Lower leg skin (tissue), 4 donors: ENCODE measurements at places on chromosomes 1 and 21.
A peak's percentile ranks its signal among the peaks of the same experiment; 100 is the strongest.

DNA sequence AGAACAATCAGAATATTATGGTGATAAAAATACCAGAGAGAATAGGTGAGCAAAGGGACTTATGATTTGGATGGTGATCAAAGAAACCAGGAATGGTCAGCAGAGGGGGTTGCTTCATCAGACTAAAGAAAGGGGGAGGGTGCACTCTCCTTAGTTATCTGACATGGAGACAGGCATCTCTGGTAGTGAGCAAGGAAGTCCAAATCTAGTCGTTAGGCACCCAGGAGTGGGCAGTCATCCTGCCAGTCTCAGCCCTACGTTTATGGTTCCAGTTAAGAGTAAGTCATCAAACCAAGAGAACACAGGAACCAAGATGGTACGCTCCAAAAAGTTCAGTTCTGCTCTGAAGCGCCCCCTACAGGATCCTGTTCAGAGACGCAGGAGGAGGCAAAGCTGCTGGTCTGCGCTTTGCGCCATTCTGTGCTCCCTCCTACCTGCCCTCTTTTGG is 28.6 kb downstream of the EBNA1BP2 start:
- DNase-seq: no peak

DNA sequence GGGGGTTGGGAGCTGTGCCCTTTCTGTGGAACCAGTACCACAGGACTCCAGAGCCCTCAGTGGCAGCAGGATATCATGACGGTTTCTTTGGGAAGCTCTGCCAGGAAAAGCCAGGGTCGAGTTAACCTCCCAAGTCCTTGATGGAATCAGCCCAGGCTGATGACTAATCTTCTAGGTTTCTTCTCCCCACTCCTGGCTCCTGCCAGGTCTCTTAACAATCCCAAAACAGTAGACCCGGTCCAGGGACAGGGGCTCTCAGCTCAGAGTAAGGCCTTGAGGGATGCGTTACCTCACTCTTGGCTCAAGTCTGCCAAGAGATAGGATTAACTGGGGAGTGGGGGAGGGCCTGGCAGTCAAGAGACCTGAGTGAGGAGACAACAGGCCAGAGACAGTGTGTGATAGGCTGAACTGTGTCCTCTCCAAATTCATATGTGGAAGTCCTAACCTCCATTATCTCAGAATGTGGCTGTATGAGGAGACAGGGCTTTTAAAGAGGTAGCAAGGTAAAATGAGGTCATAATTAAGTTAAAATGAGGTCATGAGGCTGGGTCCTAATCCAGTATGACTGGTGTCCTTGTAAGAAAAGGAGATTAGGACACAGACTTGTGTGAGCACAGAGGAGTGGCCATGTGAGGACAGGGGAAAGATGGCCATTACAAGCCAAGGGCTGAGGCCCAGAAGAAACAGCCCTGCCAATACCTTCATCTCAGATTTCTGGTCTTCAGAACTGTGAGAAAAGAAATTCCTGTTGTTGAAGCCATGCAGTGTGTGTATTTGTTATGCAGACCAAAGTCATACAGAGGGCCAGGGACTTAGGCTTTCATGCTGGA is 95.0 kb downstream of the BEND5 start:
- DNase-seq: no peak

- DNase-seq: peak; percentile 97
These were observed 34.4 kb upstream of the SLC30A1 start for GRCh38 chr1:211613108-211613947.

GRCh38 chr21:34582506-34583150 is 32.3 kb downstream of the RCAN1 start:
- no peak for DNase-seq

DNA sequence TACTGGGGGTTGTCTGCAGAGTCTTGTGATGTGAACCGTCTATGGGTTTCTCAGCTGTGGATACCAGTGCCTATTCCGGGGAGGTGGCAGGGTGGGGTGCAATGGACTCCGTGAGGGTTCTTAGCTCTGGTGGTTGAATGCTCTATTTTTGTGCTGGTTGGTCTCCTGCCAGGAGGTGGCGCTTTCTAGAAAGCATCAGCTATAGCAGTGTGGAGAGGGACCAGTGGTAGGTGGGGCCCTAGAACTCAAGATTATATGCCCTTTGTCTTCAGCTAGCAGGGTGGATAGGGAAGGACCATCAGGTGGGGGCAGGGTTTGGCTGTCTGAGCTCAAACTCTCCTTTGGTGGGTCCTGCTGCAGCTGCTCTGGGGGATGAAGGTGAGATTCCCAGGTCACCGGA is 127.3 kb upstream of the PLD5 start:
- no peak for DNase-seq

DNA sequence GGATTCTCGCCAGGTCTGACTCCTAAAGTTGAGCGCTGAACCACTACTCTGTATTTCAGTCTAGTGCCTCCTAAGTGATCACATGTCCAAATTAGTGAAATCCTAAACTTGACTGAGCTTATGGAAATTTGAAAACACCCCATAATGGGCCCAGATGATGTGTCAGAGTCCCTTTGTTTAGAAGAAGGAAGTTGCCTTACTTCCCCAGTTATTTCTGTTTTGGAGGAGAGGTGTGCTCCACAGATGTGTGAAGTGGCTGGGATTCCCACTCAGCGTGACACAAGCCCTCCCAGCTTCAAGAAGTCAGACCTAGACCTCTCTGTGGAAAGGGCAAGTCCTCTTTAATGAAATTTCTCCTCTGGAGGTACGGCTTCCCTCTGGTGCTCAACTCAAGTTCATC is 188.8 kb downstream of the TTLL7 start:
- DNase-seq: no peak

DNA sequence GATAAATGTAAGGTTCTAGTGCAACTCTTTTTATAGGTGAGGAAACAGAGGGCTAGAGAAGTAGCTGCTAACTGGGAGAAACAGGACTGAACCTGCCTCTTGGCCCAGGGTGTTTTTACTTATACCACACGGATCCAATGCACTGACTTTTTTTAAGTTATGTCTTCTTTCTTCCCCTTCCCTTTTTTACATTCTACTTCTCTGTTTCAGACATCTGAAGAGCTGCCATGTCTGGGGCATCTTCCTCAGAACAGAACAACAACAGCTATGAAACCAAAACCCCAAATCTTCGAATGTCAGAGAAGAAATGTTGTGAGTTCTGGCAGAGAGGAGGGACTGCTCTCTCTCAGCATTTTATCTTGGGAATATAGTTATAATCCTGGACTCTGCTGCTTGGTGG is 1.4 kb downstream of the PFKFB2 start:
- no peak for DNase-seq
